ENCODE measurements at places on chromosomes 1 and 21.

GRCh38 chr1:208235982-208236761, 8.0 kb downstream of the PLXNA2 start:
- DNase-seq = peak; percentile 34

DNA sequence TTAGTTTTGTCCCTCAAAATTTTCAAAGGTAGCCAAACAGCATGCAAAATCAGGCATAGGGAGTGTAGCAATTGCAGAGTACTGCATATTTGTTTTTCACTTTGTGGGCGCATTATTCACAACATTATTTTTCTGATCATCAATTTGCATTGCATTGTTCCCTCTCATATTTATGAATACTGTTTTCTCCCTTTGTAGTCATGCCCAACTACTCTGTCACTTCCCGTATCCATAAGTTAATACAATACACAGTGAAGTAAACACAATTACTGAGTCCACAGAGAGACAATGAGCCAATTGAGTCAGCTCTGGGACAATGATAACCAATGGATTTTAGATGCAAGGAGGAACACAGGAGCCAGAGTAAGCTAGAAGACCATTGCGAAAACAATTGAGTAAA, 944.0 kb upstream of the ADGRL4 start:
- DNase-seq = no peak

DNA sequence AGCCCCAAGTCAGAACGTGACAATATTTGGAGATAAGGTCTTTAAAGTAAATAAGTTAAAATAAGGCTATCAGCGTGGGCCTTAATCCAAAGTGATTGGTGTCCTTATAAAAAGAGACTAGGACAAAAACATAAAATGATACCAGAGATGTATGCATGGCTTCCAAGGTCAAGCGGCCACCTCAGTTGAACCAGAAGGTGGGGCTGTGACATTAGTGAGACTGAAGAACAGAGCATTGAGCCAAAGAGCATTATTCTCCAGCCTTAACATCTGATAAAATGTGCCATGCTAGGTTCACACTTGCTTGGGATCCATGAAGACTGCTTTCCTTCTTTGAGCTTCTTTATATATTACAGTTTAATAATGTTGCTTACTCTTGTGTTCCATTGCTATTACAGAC, 554.6 kb downstream of the PLA2G4A start:
- no peak for DNase-seq

- DNase-seq = no peak
These were observed 91.1 kb downstream of the STUM start for GRCh38 chr1:226639631-226640061.

GRCh38 chr1:32249831-32250525, 1.1 kb upstream of the LCK start:
- DNase-seq = peak; percentile 89

DNA sequence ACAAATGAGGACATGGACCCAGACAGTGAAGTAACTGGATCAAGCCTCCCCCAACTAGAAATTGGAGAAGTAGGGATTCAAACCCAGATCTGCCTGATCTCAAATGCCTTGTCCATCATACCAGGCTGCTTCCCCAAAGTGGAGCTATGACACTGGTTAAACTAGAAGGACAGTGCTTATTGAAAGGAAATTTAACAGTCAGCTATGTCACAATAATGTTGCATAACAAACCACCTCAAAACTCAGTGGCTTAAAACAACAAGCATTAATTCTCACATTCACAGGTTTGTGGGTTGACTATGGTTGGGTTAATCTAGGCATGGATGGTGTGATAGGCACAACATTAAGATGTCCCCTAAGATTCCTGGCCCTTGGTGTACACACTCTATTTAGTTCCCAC, 107.1 kb downstream of the TAS1R2 start:
- no peak for DNase-seq

DNA sequence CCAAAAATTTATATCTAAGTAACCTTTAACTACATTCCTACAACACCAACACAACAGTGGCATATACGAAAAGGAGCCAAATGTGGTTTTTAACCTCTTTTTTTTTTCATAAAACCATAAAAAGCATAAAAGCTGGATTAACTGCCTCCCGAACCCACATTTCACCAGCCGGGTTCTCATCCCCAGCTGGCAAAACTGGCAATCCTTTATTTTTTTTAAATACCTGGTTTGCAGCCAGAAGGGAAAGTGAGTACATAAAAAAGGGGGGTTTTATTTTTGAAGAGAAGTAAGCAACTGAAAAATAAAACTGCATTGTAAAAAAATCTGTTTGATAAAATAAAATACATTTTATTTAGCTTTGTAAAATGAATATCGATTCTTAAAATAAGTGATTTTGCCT, 295.4 kb downstream of the AKT3 start:
- DNase-seq = no peak

DNA sequence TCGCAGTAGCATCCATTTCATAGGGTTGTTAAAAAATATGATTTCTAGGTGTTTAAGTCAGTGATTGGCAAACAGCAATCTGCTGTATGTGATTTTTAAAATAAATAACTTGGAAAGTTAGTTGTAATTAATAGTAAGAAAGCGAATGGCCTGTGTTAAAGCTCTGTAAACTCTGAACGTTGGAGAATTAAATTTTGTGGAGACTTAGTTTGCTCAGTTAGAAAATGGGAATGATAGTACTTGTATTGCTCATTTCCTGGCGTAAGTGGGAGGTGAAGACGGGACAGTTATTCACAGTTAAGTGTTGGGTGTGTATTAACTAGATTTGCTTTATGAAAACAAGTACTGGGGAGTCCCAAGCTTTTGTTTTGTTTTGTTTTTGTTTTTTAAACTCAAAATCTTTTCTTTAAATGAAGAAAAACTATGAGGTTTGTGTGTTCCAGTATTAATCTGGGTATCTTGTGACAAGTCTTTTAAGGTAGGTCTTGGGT, 995 bp downstream of the CACYBP start:
- DNase-seq = no peak
